Upper lobe of left lung (tissue), 6 donors: ENCODE measurements at places on chromosomes 1 and 21. TPM values are rescaled to one million over a fixed set of nuclear protein-coding genes. Genes with fewer than 3 reads are reported as not detected.

DNA sequence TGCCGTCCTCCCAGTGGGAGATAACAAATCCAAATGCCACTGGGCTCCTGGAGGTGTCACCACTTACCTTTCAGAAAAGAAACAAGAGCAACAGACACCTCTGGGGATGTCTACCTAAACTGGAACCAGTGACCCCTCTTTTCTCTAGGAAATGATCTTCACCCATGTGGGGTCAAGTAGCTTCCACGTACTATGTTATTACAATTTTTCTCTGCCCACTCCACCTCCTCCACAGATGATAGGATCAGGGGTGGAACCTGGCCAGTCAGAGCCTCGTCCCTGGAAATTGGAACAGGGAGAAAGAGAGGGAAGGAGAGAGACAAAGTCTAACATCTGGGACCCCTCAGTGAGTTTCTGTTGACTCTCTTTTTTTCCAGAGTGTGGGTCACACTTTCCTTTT, 50.1 kb downstream of the H3-3A start:
- no peak for DNase-seq

DNA sequence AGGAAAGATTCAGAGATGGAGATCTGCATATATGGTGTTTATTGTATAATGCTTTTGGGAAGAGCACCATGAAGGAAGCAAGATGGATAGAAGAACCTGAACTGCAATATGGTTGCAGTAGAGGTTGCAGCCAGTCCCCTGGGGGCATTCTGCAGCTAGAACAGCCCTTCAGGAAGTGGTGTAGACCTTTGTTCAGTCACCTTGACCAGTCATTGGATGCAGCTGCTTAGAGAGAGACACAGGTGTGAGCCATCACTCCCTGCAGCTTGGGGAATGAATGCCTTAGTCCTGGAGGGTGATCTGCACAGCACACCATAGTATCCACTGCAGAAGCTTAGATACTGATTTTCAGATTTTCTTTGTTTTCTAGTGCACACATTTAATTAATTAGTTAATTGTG, 42.3 kb downstream of the NEK7 start:
- DNase-seq, result no peak

DNA sequence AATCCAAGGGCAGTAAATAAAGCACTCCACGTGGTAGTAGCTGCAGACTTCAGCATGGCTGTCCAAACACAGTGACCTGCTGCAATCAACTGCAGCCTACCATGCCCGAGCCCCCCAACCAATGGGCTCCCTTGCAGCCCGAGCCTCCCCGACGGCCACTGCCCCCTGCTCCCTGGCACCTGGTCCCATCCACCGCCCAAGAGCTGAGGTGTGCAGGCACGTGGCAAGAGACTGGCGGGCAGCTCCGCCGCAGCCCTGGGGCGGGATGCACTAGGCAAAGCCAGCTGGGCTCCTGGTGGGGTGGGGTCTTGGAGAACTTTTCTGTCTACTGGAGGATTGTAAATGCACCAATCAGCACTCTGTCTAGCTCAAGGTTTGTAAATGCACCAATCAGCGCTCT, 57.6 kb upstream of the RGS2 start:
- DNase-seq, result no peak

DNA sequence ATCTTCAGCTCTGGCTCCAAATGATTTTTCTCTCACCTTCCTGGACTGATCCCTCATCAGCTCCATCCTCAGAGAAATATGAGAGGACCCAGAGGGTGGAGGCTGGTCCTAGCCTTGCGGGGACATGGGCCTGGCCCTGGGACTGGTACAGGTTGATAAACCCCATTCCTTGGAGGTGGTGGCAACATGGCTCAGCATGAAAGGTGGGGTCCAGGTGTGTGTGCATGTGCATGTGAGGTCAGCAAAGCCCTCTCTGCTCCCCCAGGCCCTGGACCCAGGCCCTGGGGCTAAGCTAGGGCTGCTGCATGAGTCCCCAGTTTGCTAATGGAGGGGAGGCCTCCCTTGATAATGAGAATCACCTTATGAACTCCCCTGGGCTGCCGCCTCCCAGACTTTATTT, 363.1 kb downstream of the MATN1 start:
- no peak for DNase-seq

DNA sequence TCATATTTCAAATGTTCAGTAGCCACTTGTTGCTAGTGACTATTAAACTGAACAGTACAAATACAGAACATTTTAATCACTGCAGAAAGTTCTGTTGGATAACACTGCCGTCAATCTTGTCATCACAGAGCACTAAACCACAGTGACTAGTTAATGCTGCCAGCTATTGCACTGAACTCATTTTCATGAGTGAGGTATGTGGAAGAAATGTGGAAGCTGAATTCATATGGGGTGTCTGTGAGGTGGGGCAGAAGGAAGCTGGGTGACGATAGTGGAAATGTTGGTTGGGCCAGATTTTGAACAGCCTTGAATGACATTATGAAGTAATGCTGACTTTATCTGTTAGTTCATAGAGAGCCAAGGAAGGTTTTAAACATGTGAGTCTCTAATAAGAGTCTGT, 49.6 kb downstream of the OSBPL9 start:
- DNase-seq, result peak; percentile 30

GRCh38 chr1:56570924-56571372, 8.4 kb downstream of the PLPP3 start:
- no peak for DNase-seq

GRCh38 chr1:154353460-154353904, 28.2 kb downstream of the ATP8B2 start:
- DNase-seq, result no peak

DNA sequence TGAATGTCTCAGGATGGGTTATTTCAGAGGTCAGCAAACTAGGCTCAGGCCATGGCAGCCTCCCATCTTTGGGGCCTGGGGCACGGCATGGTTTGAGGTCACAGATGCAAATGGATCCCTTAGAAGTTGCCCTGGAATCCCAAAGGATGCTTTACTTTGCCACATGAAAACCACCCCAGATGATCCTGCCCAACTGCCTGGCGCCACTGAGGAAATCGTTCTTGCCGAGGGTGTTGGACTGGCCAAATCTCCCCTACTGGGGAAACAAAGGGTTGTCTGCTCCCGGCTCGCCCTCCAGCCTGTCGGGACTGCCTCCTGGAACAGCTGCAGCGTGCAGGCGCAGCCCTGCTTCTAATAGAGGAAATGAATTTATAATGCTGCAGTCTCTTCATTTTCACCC, 173.0 kb upstream of the LMO4 start:
- no peak for DNase-seq

GRCh38 chr1:170657275-170657853, 6.6 kb upstream of the PRRX1 start:
- DNase-seq, result no peak

- DNase-seq, result no peak
Measured at GRCh38 chr1:83828456-83828855, 170.5 kb downstream of the TTLL7 start.

CFAP107 gene
- 1.3 TPM for total RNA-seq

HHIPL2 gene
- 1.0 TPM for total RNA-seq

CLDN14 gene
- not detected for total RNA-seq
